ENCODE measurements at places on chromosomes 3 and 15.
A peak's percentile ranks its signal among the peaks of the same experiment; 100 is the strongest.

DNA sequence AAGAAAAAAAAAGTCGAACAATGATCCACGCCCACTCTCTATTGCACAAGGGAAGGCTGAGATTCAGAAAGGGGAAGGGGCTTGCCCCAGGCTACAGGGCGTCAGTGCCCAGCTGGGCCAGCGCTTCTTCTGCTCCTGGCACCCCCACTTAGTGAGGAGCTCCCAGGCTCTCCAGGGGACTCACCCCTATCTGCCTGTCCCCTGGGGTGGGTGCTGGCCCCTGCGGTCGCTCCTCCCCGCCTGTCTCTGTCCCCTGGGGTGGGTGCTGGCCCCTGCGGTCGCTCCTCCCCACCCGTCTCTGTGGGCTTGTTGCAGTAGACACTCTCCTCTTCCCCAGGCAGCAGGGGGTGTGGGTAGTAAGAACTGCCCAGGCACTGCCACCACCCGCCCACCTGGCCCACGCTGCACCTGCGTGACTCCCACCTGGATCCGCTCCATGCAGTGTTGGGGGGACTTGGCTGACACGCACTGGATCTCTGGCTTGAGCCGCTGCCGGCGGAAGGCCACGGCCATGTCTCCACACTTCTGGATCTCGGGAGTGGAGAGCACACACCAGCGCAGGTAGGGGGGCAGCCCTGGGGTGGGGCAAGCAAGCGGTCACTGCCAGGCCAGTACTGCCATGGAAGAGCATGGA lies 14.6 kb downstream of the MELTF start:
- DNase-seq: no peak

DNA sequence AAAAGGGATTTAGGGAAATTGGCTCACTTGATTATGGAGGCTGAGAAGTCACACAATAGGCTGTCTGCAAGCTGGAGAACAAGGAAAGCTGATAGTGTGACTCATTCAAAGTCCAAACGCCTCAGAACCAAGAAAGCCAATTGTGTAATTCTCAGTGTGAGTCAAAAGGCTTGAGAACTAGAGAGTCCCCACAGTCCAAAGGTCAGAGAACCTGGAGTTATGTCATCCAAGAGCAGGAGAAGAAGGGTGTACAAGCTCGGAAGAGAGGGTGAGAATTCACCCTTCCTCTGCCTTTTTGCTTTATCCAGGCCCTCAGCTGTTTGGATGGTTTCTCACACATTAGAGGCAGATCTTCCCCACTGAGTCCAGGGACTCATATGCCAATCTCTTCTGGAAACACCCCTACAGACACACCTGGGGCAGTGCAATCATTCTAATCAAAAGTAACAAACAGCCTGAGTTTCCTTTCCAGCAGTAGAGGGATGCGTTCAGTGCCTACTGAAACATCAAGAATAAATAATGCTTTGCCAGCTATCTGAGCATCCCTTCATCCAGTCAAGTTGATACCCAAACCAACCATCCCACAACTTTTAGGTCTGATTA lies 271.5 kb downstream of the SATB1 start:
- DNase-seq: peak; percentile 38

GRCh38 chr3:14360123-14360881 lies 42.1 kb upstream of the SLC6A6 start:
- DNase-seq: no peak

DNA sequence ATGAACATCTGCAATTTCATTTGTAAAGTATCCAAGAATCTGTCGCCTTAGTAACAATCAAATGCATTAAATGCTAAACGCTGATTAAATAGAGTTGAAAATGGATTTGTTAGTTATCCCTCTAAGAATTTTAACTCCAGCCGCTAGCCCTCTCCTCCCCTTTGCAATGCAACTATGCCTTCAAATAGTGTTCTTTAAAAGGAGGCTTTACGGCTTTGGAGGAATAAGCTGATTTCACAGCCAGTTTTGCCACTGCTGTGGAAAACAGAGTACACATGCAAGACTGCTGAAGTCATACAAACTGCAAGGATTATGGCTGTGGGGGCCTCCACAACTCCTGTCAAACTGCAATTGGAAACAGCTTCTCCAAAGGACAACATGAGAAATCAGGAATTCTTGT lies 89.2 kb downstream of the CERS3 start:
- no peak for DNase-seq
